Activated CD4-positive, alpha-beta T cell treated with anti-CD3 and anti-CD28 coated beads for 24 hours (primary cell): ENCODE measurements at places on chromosomes 7 and 10.

- DNase-seq, result peak; percentile 18
Observed at GRCh38 chr10:15141136-15142054, 27.1 kb downstream of the NMT2 start.

DNA sequence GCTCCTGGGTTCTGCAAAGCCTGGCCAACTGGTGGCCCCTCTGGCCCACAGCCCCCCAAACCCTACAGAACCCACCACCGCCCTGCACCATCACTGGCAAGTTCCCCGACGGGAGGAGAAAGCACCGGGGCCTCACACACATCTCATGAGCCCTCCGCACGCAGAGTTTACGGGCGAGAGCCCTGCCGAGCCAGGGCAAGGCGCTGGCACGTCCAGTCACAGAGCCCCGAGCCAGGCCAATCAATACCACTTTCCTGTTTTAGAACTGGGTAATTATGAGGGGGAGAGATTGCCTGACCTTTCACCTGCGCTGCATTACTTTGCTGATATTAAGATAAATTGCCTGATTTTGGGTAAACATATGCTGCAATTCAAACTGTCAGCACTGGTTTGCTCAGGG is 113.3 kb downstream of the EBF3 start:
- DNase-seq, result no peak

GRCh38 chr7:95631527-95631926 is 35.2 kb upstream of the PDK4 start:
- DNase-seq, result no peak

DNA sequence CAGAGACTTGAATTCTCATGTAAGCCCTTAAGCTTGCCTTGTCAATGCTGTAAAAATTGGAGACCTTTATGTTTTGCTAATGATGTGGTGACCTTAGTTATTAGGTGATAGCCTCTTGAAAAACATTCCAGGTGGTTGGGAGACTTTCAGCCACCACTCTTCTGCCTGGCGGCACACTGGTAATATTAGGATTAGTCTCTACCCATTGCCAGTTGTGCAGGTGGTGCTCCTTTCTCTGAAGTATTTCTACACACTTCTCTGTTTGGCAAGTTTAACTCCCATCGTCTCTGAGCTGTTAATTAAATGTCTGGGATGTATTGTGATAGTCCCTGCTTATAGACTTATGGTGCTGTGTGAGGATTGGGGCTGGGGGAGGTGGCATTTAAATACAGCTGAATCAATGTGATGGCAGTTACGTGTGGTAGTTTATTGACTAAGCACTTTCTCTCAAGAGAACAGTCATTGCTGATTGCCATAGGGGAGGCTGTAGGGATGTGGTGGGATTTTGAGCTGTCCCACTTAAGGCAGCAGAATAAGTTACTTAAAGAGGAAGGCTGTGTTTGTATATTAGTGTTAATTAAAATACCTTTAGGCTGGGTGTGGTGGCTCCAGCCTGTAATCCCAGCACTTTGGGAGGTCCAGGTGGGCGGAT is 61.7 kb downstream of the DAGLB start:
- no peak for DNase-seq

- DNase-seq, result no peak
Observed at GRCh38 chr7:139718859-139719258, 58.9 kb downstream of the HIPK2 start.

DNA sequence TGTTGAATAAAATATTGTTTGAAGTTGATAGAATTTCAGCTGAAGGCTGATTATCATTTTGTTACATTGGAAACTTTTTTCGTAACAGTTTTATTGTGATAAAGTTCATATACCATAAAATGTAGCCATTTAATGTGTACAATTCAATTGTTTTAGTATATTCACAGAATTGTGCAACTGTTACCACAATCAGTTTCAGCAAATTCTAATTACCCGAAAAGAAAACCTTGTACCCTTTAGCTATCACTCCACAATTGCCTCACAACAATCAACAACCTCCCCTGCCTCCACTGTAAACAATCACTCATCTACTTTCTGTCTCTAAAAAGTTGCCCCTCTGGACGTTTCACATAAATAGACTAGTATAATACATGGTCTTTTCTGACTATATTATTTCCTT is 179.7 kb upstream of the BET1 start:
- no peak for DNase-seq

GRCh38 chr7:130493275-130493873 is 1.5 kb downstream of the MEST start:
- DNase-seq, result no peak

GRCh38 chr7:51317582-51317910 is 937 bp upstream of the COBL start:
- no peak for DNase-seq
